ENCODE measurements at places on chromosomes 12 and 14.

- no peak overlapping the region for H3K4me3 ChIP-seq
- H3K36me3 ChIP-seq: no peaks in the 10 kb centered on the region
- H3K27me3 ChIP-seq: no peaks in the 10 kb centered on the region
- no peaks in the 10 kb centered on the region for H3K4me1 ChIP-seq
- DNase-seq: no peak
Measured at GRCh38 chr12:93297032-93297431, 80.7 kb upstream of the NUDT4 start.

GRCh38 chr14:59482541-59483331 is 1.5 kb downstream of the L3HYPDH start:
- DNase-seq: peak; percentile 45
- H3K4me3 ChIP-seq: peak overlapping the region; percentile 94
- H3K27ac ChIP-seq: peak overlapping the region; percentile 93
- peaks cover 5% of the 10 kb centered on the region for H3K4me1 ChIP-seq

DNA sequence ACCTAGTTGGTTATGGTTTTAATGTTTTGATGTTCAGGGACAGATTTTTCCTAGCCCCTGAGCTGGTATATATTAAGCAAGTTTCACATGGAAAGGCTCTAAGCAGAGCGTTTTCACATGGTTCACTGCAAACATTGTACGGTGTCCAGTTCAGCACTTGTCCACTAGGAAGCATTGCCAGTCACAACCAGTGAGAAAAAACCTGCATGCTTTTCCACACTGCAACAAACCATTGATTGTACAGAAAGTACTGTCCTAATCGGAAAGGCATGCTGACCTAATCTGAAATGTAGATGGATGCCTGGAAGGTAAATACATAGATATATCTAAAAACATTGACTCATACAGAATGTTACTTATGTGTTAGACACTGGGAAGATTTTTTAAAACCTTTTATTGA is 25.0 kb upstream of the NPAS3 start:
- no peak for DNase-seq
- no peak overlapping the region for H3K4me3 ChIP-seq
- no peaks in the 10 kb centered on the region for H3K36me3 ChIP-seq
- peaks cover 3% of the 10 kb centered on the region for H3K4me1 ChIP-seq
- no peaks in the 10 kb centered on the region for H3K27me3 ChIP-seq

- DNase-seq: peak; percentile 65
- no peaks in the 10 kb centered on the region for H3K27me3 ChIP-seq
- H3K4me3 ChIP-seq: no peak overlapping the region
- H3K4me1 ChIP-seq: no peaks in the 10 kb centered on the region
- H3K36me3 ChIP-seq: no peaks in the 10 kb centered on the region
Measured at GRCh38 chr12:122793685-122794106, 19.3 kb downstream of the CCDC62 start.

Measured in SJCRH30 (cell line).